Daoy (cell line): ENCODE measurements at places on chromosomes 12 and 14. TPM values are rescaled to one million over a fixed set of nuclear protein-coding genes. Genes with fewer than 3 reads are reported as not detected.
A peak's percentile ranks its signal among the peaks of the same experiment; 100 is the strongest.

- no peak for DNase-seq
These were observed 239.7 kb upstream of the PPFIA2 start for GRCh38 chr12:81998761-81999378.

- DNase-seq = no peak
These were observed 282.7 kb upstream of the SFSWAP start for GRCh38 chr12:131428091-131428685.

- DNase-seq = peak; percentile 51
These were observed 483.3 kb downstream of the VRK1 start for GRCh38 chr14:97280526-97280925.

Gene GPR84
- total RNA-seq = not detected in 2 replicates

DNA sequence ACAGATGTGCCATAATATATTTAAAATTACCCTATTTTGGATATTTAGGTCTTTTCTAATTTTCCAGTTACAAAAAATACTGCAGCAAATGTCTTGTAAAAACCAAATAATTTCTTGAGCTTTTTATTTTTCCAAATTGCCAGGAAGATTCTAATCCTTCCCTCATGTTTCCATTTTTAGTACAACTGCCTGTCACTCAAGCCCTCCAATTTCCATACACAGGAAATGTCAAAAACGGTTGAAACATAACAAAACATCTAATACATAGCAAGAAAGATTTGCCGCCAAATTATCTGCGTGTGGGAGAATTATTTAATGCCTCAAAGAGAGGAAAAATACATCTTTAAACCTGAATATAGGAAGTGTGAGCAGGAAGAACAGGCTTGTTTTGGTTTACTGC is 2.3 kb upstream of the FOXJ2 start:
- no peak for DNase-seq

DNA sequence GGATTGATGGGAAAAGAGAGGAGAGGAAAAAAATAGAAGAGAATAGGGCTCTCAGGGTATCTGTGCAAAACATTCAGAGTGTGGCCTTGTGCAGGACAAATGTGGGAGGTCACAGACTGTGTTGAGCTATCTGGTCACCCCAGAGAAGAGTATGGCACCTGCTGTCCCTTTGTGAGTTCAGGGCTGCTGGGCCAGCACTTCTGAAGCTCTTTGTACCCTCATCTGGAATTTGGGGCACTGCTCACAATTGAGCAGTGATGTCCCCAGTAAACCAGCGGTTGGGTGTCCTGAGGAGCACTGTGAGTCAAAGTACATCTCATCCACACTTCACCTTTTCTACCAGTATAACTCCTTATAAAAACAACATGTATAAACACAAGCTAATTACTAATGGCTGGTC is 2.6 kb upstream of the KRT81 start:
- no peak for DNase-seq

DNA sequence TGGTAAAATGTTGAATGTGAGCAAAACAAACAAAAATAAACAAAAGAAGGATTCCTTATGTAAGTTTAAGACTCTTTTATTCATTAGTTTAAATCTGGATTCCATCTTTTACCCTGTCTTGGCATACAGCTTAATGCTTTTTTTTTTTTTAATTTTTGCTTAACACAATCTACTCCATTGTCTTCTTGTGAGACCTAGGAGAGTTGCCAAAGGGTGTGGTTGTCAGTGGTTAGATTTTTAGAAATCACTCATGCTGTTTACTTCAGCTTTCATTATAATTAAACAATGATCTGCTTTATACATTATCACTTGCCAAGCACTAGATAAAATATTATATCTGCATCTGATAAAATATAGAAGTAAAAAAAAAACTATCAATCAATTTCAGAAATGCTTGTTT is 77.7 kb upstream of the KITLG start:
- DNase-seq = no peak

- DNase-seq = peak; percentile 63
These were observed 47.9 kb downstream of the ST8SIA1 start for GRCh38 chr12:22286569-22286968.

DNA sequence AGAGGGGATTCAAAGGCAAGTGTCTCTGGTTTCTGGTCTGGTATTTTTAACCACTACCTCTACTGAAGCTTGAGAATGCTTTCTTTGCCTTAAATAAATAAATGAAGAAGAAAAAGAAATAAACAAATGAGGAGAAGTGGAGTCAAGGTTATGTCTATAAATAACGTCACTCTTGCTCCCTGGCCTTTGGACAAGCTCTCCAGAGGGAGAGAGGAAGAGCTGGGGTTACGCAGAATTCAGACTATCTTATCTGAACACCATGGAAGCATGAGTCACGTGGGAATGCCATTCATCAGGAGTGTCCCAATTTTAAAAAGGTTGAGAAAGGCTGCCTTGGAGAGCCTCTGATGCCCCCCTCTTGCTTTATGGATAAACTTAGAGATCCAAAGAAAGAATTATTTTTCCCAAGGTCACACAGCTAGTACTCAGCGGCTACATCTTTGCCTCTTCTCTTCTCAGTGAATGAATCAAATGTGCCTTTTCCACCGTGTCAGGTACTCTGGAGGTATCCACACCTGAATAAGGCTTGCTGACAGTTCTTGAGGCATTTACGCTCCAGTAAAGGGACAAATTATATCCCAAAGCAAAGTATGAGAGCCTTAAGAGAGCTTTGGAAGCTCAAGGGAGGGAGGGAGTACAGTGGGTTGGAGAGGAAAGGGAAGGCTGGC is 12.9 kb upstream of the MSI1 start:
- peak; percentile 74 for DNase-seq

DNA sequence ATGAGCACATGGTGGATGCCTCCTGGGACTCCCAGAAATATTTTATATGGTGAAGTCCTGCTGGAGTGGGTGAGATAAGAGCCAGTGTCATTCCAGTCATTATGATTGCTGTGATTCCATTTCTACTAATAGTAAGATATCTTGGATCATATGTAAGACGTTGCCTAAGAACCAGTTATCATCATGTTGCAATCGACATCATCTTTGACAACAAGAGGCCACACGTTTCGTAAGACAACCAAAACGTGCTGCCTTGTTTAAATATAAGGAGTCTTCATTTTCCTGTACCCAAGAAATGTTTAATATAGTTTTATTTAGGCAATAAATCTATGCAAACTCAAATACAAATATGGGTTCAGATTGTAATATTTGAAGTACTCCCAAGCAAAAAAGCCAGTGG is 58.4 kb downstream of the SPTSSA start:
- no peak for DNase-seq
